ENCODE measurements at places on chromosomes 5 and 9.
A peak's percentile ranks its signal among the peaks of the same experiment; 100 is the strongest.

DNA sequence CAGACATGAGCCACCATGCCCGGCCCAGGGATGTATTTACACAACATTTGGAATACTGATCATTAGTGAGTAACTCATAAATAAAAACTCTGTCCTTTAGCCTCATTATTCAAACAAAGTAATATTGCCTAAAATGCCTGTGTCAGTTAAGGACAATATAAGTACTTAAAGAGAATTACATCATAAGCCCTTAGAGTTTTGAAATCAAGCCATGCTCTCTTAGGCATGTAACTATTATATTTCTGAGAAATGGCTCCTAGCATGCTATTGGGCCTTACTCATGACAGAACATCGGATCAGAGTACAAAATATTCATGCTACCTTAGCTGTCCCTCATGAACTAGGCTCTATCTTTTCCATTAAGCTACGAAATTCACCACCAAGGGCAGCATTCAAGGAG, 309.3 kb downstream of the CHSY3 start:
- peak; percentile 38 for DNase-seq

GRCh38 chr9:128792134-128792533, 5.1 kb downstream of the TBC1D13 start:
- no peak for DNase-seq

GRCh38 chr5:179253730-179254129, 91.5 kb downstream of the ADAMTS2 start:
- no peak for DNase-seq

- no peak for DNase-seq
Measured at GRCh38 chr5:38381361-38381760, 123.0 kb downstream of the EGFLAM start.

DNA sequence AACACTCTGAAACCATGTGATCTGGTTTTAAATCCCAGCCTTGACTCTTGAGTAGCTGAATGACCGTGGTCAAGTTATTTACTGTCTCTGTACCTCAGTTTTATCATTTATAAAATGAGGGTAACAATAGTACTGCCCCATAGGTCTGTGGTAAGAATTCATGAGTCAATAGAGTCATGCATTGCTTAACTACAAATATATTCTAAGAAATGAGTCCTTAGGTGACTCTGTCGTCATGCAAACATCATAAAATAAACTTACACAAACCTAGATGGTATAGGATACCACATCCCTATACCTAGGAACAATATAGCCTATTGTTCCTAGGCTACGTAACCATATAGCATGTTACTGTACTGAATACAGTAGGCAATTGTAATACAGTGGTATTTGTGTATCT, 20.3 kb upstream of the ABCA1 start:
- DNase-seq = no peak

DNA sequence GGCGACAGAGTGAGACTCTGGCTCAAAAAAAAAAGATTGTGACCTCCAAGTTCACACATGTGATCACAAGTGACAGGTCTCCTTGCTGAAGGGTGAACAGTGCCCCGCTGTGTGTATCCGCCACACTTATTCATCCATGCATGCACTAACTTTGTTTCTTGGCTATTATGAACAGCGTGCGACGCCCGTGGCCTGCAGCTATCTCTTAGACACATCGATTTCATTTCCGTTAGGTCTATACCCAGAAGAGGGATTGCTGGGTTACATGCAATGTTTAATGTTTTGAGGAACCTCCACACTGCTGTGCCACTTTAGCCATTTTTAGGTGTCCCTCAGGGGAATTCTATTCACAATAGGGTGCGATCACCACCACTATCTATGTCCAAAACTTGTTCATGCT, 12.1 kb upstream of the EGFL7 start:
- no peak for DNase-seq

GRCh38 chr5:133347039-133347438, 265.3 kb downstream of the FSTL4 start:
- DNase-seq = no peak

DNA sequence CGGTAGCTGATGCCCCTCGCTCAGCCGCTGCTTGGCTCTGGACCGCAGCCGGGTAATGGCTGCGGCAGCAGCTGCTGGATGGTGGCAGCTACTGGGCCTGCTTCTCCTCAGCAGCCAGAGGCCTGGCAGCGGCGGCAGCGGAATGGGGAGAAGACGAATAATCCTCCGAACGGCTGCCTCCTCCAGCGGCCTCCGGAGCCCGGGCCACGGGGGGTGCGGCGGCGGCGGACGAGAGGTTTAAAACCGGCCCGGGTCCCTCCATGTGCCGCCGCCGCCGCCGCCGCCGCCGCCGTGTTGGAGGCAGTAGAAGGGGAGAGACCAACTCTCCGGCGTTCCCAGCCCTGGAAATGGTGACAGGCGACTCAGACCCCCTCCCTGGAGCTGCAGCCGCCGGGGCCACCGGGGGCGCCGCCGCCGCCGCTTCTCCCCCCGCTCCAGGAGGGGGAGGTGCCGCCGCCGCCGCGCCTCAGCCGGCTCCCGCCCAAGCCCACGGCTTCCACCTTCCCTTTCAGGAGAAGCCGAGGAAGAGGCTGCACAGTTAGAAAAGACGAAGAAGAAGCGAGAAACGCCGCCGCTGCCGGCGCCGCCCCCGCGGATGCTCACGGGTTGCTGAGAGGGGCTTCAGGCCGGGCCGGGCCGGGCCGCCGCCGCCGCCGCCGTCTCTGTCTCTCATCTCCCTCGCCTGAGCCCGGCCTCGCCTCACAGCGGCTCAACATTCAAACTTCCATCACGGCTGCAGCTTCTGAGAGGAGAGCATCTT, 118.4 kb upstream of the PRSS3 start:
- no peak for DNase-seq

GRCh38 chr9:138049779-138050471, 172.3 kb downstream of the CACNA1B start:
- no peak for DNase-seq

GRCh38 chr5:13552361-13552760, 392.1 kb downstream of the DNAH5 start:
- DNase-seq = no peak

GRCh38 chr9:137371521-137371941, 51.4 kb downstream of the EXD3 start:
- no peak for DNase-seq

- DNase-seq = peak; percentile 99
Measured at GRCh38 chr5:113053511-113053995, 77.0 kb downstream of the DCP2 start.

DNA sequence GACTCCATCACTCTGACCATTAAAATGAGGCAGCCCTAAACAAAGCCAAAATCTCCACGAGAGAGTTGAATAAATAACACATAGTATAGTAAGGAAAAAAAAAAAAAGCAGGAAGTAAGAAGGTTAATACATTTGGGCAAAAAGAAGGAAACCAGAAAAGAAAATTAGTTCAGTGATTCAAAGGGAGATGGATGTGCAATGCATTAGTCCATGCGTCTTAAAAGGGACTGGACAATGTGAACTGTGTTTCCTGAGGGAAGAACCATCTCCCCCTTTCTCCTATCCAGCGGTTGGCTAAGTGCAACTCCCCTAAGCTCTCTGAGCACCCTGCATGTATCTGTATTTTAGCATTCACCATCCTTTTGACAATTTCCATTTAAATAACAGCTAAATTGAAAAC, 1.4 kb downstream of the ANKRA2 start:
- DNase-seq = peak; percentile 14

GRCh38 chr5:154293219-154293618, 102.7 kb downstream of the GALNT10 start:
- DNase-seq = no peak

GRCh38 chr9:125409637-125410521, 148.3 kb downstream of the GAPVD1 start:
- peak; percentile 86 for DNase-seq

GRCh38 chr5:122311961-122312590, at the start of gene SNCAIP:
TSS of gene SNCAIP (plus strand) at chr5:122312237. CDS start at chr5:122391135, 78,898 bp downstream.
- peak; percentile 39 for DNase-seq

- no peak for DNase-seq
Measured at GRCh38 chr9:78133751-78134150, 102.1 kb upstream of the CEP78 start.

DNA sequence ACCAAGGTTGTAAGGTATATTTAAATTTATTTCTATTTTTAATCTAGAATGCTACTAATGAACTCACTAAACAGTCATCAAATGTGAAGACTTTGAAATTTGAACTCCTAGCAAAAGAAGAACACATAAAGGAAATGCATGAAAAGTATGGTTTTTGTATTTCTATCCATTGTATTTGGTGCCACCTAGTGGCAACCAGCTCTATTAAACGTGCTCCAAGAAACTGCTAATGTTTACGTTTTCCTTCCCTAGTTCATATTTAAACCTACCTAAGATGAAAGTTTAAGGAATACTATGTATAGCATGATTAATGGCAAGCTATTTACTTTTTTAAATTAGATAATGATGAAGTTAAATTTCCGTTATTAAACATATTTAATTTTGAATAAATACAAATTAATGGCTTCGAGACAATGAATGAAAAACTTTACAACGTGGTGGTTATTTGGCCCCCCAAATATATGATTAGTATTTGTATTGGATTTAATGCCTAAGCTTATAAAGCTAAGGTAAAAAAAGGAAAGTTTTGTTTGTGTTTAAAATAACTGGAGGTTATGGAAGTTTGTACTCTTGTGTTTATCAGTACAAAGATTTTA, 115.9 kb upstream of the SH3GL2 start:
- DNase-seq = peak; percentile 72

DNA sequence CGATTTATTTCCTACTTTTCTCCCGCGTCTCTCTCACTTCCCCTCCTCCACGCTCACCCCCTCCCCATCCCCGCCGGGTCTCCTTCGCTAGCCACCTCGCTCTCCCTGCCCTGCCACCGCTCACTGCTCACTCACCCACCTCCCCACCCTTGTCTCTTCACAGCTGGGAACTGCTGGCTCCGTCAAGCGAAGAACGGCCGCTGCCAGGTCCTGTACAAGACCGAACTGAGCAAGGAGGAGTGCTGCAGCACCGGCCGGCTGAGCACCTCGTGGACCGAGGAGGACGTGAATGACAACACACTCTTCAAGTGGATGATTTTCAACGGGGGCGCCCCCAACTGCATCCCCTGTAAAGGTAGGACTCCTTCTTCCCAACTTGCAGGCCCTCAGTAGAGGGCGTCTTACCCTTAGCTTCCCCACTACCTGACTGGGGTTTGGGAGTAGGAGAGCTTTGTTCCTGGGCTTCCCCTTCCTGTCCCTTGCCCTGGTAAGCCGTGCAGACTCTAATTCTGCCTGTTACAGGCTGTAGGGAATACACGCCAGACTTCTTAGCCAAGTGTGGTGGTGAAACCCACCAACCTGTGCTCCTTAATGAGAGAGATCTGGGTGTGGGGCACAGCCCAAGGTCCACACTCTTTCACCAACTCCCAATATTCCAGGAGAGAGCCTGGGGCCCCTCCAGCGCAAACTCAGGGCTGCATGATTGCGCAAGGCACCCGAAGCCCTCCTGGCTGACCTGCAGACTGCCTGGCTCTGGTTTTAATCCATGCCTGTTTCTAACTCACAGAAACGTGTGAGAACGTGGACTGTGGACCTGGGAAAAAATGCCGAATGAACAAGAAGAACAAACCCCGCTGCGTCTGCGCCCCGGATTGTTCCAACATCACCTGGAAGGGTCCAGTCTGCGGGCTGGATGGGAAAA, 2.5 kb downstream of the FST start:
- peak; percentile 39 for DNase-seq

GRCh38 chr9:18811171-18811570, 221.8 kb downstream of the SAXO1 start:
- DNase-seq = no peak

Data from fibroblast of villous mesenchyme (primary cell).